ENCODE measurements at places on chromosomes 16 and 17.
A peak's percentile ranks its signal among the peaks of the same experiment; 100 is the strongest.

- DNase-seq: peak; percentile 69
Observed at GRCh38 chr17:57988301-57989250, 522 bp upstream of the VEZF1 start.

GRCh38 chr17:11889266-11889665 lies 108.0 kb downstream of the ZNF18 start:
- DNase-seq: no peak

- no peak for DNase-seq
Observed at GRCh38 chr16:10881479-10882030, 4.6 kb downstream of the CIITA start.

DNA sequence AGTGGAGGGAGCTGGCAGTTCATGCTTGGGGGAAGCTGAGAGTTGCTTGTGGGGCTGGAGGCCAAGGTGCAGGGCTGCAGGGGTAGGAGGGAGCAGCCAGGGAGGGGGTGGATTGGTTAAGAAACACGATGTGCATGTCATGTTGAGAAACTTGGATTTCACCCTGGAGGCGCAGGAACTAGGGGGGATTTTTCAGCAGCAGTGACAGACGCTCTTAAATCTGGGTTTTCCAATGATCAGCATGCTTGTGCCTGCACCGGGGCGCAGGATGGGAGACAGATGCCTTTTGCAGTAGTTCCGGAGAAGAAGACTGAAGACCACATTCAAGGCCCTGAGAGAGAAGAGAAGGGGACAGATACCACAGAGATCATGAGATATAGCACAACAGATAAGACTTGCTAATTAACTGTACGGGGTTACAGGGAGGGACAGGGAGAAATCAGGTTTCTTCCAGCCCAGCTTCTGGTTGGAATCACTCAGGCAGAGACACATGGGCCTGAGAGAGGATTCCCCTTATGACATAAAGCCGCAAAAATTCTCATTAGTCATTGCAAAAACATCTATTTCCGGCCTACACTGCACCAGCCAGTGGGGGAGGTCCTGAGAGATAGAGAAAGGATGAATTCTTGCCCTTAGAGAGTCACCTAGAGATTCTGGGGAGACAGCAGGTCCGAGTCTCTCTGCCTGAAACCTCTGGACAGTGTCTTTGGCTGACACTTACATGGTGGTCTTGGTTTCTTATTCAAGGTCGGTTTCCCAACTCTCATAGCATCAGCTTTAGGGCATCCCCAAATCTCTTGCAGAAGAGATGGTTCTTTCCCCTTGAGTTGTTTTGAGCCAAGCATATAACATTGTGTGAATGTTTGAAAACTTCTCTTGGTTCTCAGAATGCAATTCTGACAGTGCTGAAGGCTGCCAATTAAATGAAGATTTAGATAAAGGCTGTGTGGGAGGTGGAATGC lies 27.1 kb downstream of the CDH13 start:
- peak; percentile 73 for DNase-seq

GRCh38 chr16:56368545-56368944 lies 56.8 kb downstream of the AMFR start:
- no peak for DNase-seq

GRCh38 chr17:21357281-21357680 lies 18.9 kb upstream of the KCNJ12 start:
- no peak for DNase-seq

Measured in T-helper 2 cell treated with Interferon-gamma antibody and Interleukin-4, amounts not matched to agents 5 μg/mL and 100 μg/mL, for 36 hours (primary cell).